Activated CD8-positive, alpha-beta memory T cell treated with anti-CD3 and anti-CD28 coated beads for 1 hour (primary cell): ENCODE measurements at places on chromosomes 4 and X.

DNA sequence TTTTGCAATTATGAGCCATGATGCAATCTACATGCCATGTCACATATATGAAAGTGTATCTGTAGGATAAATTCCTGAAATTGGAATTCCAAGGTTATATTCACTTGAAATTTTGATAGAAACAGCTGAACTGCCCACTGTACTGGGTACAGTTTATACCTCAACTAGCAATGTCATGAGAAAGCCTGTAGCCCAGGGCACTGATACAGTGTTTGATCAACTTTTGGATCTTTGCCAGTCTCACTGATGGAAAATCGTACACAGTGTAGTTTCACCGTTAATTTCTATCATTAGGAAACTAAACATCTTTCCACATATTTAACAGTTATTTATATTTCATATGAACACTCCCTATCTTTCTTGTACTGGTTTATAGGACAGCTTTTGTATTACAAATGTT, 34.2 kb downstream of the TAPT1 start:
- DNase-seq, result no peak

GRCh38 chr4:125445525-125445924, 130.8 kb downstream of the FAT4 start:
- DNase-seq, result no peak

DNA sequence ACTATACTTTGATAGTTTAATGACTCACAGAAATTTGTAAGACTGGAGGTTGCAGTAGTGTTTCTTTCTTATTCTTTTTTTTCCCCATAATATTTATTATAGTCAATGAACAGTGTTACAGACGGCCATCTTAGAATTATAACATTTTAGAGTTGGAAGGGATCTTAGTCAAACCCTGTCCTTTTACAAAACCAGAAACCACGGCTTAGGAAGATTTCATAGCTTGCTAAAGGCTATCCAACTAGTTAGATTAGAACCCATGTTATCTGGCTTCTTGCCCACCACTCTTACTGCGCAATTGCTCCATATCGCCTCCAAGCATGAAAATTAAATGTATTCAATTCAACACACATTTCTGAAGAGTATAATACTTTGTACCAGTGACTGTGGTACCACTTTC, 1.1 kb downstream of the XIAP start:
- no peak for DNase-seq

DNA sequence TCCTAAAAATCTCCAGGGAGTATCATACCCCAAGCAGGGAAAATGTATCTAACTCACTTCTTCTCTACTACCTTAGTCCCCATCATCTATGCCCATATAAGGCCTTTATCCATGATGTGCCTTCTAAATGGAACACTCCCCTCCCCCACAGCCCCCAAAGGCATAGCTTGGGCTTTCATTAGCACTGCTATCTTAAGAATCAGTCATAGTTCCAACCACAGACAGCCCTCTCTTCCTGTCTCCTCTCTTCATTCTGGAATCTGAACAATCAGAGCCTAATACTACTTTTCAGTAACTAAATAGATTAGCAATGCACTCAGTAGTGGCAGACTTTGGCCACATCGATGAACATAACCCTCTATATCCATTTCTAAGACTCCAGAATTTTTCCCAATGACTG, 313.2 kb upstream of the DKK2 start:
- no peak for DNase-seq

DNA sequence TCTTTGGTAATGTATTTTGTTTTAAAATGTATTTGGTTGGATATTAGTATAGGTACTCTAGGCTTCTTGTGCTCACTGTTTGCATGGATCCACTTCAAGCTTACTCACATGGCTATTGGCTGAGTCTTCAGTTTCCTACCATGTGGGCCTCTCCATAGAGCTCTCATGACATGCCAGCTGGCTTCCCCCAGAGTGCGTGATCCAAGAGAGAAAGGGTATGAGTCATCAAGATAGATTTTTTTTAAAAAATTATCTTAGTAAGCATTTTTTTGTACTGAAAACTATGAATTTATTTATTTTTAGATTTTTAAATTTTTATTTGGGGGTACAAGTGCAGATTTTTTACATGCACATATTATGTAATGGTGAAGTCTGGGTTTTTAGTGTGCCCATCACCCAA, 219.1 kb upstream of the AMOT start:
- no peak for DNase-seq

DNA sequence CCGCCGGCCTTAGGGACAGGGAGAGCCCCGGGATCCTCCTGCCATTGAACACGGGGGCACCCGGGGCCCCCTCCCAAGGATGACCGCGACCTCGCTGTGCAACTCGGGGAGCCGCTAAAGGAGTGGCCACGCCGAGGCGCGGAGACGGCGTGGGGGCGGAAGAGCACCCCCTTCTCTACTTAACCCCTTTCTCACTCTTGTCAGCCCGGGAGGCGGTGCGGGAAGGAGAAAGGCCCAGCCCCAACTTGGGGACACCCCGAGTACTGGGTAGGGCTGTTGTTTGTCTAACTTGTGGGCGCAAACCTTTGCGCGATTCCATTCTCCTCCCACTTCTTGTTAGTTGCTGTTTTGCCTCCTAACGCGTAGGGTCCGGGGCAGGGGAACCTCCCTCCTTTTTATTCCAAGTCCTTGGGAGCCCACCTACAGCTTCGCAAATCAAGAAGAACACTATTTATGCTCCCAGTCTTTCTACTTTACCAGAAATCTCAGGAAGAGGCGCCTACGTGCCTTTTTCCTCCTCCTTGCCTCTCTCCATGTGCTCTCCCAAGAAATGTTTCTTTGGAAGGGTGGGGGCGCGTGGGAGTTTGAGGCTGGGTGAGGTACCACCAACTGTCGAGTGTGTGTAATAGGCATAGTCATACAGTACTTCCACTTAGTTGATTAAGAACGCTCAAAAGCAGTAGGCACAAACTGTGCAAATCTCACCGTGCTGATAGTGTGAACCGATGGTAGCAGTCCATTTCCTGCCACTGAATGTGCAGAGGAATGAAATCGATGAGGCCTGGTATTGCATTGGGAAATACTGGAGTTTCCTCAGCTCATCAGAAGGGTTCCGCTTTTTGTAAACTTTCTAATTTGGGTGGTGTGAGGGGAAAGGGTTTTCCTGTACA, 813 bp downstream of the DIAPH2 start:
- no peak for DNase-seq

DNA sequence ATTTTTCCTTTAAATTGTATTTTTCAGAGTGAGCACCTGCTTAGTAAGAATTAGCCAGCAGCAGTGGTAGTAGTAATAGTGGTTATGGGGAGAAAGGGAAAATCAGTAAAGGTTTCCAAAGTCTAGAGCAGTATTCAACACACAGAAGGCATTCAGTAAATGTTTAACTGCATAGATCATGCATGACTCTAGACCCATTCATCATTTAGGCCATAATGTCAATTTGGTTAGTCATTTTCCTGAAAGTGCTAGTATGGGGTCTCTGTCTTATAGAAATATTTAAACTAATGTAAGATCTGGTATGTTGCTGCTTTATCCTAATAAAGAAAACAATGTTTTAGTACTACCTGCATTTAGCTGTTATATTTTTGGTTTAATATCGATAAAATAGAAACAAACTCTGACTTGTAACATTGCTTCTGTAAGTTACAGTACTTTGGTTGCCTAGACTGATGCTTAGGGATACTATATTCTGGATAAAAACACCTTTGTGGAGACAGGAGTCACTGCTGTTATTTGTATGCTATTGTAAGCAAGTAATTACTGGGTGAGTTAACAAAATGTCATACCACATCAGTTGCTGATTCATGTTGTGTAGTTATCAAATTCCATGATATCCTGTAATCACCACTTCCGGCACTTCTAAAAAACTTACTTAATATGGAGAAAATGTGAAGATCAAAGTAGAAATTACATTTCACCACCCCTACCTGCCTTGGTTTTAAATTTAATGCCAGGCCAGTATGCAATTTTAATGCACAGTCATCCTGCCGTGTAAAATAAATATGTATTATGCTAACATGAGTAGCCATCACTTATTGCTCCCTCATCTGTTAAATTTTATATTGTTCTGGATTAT, 115.8 kb upstream of the BMPR1B start:
- DNase-seq, result no peak

GRCh38 chrX:102599084-102599950, at the start of gene ARMCX5:
Gene ARMCX5 (plus strand): TSS chrX:102599515. CDS start chrX:102602142, 2,627 bp downstream.
- peak; percentile 36 for DNase-seq

DNA sequence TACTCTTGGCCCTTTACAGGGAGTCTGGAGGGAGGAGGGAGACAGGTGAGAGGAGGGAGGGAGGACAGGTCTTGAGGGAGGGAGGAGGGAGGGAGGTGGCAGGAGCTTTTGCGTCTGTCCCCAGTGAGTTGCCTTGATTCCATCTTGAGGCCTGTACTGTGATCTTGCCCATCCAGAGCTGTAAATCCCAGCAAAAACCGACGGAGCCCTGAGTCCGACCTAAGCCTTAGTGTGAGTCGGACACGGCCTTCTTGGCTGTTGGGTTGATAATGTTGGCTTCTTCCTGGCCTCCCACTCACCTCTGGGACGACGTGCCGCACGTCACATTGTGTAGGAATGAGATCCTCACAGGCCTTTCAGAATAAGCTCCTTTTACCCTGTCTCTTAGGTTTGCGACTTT, 72.5 kb downstream of the RGS12 start:
- DNase-seq, result no peak

DNA sequence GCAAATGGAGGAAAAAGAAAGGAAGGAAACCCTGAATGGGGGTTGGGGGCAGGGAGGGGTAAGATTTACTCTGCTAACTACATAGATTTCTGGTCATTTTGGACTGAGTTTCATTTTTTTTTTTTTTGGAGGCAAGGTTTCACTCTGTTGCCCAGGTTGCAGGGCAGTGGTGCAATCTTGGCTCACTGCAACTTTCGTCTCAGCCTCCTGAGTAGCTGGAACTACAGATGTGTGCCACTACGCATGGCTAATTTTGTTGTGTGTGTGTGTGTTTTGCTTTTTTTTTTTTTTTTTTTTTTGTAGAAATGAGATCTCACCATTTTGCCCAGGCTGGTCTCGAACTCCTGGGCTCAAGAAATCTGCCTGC, 223.5 kb downstream of the APBB2 start:
- no peak for DNase-seq

DNA sequence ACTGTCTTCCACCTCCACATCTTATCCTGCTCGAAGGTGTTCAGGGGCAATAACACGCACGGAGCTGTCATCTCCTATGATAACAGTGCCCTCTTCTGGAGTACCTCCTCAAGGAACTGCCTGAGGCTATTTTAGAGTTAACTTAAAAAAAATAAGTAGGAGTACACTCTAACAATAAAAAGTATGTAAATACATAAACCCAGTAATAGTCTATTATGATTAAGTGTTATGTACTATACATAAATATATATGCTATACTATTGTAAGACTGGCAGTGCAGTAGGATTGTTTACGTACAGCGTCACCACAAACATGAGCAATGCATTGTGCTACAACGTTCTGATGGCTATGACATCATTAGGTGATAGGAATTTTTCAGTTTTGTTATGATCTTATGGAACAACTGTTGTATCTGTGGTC, 34.5 kb upstream of the TLR2 start:
- DNase-seq, result no peak

GRCh38 chr4:123526511-123526910, 129.9 kb downstream of the SPRY1 start:
- no peak for DNase-seq

- DNase-seq, result no peak
These were observed 3.0 kb upstream of the MAB21L2 start for GRCh38 chr4:150578745-150579501.

- no peak for DNase-seq
These were observed 232.6 kb upstream of the BOD1L1 start for GRCh38 chr4:13860126-13860525.

DNA sequence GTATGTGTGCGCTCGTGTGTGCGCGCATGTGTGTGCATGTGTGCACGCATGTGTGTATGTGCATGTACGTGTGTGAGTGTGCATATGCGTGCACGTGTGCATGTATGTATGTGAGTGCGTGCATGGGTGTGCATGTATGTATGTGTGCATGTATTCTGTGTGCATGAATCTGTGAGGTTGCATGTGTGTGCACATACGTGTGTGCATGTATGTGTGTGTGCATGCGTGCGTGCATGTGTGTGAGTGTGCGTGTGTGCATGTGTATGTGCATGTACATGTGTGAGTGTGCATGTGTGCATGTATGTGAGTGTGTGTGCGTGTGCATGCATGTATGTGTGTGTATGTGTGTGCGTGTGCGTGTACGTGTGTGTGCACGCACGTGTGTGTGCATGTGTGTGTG, 241.5 kb downstream of the SHOX start:
- DNase-seq, result no peak

DNA sequence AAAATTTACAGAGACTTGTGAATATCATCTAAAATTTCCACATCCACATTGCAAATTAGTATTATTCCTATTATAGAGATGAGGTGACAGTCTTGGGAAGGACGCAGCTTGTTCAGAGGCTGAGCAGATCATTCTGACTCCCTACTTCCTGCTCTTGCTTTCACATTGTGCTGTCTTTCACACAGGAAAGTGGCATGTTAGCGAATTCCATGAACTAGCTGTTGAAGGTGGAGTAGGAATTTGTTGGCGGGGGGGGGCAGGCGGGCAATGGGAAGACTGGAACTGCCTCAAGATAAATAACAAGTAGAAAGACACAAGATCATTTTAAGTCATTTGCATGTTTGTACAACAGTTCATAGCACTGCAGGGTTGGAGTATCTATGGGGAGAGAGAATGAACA, 2.3 kb downstream of the PF4V1 start:
- DNase-seq, result no peak

DNA sequence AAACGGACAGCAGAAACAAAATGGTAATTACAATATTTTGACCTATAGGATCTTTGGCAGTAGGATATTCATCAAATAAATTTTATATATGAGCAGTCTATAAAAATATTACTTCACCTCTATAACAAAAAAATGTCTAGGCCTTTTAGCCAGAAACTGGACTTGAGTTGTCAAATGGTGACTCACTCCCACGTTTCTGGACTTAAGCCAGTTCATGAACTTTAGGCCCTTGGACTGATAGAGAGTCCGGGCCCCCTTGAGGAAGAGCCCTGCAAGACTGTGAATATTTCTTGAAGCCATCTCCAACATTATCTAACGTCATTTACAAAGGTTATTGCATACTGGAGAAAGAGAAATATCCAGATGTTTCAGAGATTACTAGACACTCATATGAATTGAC, 106.8 kb upstream of the FAM47A start:
- DNase-seq, result no peak

- no peak for DNase-seq
These were observed at the start of gene SLC49A3 for GRCh38 chr4:688854-689681. Gene SLC49A3 (minus strand): TSS chr4:689151. CDS start chr4:689127, 24 bp downstream.

DNA sequence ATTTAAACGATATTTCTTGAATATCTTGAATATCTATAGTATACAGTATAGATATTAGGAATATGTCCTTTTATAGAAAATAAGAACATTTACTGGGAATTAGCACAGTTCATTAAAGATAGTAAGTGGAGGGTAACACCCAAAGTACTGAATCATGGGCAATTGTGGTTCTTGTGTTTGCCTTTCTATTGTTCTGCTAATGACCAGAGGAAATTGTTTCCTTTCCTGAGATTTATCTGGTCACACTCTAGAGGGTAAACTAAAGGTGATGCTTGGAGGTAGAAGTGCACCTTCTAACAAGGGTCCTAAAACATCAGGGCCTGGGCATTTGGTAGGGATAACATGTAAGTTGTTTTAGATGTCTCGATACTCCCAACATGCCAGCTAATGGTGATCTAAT, 241.3 kb upstream of the SFRP2 start:
- DNase-seq, result no peak
